Heart right ventricle (tissue), 16 donors: ENCODE measurements at places on chromosomes 16 and 17.

DNA sequence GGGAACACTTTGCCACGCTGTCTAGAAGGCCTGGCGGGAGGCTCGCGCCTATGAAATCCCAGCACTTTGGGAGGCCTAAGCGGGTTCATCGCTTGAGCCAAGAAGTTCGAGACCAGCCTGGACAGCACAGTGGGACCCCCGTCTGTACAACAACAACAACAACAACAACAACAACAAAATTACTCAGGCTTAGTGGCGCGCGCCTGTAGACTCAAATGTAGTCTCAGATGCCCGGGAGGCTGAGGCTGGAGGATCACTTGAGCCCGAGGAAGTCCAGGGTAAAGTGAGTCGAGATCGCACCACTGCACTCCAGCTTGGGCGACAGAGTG is 297 bp upstream of the SLFN13 start:
- H3K4me3 ChIP-seq, result peak overlapping the region; percentile 49
- H3K27me3 ChIP-seq, result peaks cover 43% of the 10 kb centered on the region
- H3K4me1 ChIP-seq, result peaks cover 5% of the 10 kb centered on the region
- no peak for DNase-seq

DNA sequence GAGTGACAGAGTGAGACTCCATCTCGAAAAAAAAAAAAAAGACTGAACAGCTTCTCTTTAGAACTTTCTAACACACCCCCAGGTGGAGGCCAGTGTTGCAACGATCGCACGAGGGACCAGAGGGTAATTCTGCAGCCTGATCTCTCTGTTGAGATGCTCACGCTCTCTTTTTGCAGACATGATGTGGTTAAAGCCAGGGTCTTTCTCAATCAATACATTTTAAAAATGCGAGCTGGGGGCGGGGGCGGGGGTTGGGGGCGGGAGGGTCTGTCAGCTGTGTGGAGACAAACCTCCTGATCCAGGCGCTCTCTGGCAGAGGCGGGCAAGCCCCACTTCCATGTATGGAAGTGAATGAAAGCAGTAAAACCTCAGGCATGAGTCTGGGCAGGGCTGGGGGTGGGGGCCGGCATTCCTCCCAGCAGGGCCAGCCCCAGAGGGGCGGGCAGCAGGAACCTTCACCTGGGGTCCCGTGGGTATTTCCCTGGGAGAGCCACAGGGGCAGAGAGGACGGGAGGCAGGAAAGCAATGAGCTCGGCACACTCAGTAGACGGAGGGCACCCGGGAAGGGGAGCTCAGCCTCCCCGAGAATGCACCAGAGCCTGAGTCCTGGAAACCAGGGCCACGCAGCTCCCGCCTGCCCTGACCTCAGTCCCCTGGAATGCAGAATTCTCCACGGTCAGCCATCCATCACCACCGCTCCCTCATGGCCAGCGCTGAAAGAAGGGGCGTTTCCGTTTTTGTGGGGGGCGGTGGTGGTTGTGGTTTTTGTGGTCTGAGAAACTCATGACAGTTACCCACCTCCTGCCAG is 28.0 kb downstream of the NXN start:
- DNase-seq, result no peak
- peaks cover 3% of the 10 kb centered on the region for H3K27me3 ChIP-seq
- no peak overlapping the region for H3K27ac ChIP-seq
- H3K36me3 ChIP-seq, result no peaks in the 10 kb centered on the region

GRCh38 chr17:78129351-78130089 is 965 bp upstream of the TMC6 start:
- peaks cover 4% of the 10 kb centered on the region for H3K36me3 ChIP-seq
- H3K4me3 ChIP-seq, result peak overlapping the region; percentile 84
- peak overlapping the region; percentile 96 for H3K27ac ChIP-seq

DNA sequence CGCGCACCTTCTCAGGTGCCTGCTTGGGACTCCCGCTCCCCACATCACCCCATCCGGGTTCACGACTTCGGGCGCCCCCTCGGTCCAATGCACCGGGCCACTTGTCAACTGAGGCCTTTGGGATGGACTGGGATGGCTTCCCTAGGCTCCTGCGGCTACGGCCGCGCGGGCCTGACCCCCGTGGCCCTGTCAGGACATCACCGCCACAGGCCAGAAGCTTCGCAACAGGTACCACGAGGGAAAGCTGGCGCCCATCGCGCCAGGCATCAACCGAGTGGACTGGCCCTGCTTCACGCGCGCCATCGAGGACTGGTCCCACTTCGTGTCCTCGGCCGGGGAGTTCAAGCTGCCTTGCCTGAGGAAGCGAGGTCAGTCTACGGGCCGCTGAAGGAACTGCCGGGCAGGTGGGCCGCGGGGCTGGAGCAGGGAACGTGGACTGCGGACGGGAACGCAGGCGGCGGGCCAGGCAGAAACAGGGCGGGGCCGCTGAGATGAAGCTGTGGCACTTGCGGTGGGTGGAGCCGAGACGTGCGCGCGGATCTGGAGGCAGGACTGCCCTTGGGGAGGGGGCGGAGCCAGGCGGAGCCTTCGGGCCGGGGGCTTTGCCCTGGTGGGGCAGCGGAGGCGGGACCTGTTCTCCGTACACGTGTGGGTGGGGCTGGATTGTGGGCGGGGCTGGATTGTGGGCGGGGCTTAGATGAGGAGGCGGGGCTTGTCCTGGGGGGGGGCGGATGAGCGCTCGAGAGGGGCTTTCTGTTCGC is 13.7 kb upstream of the CNGB1 start:
- H3K4me1 ChIP-seq, result peaks cover 15% of the 10 kb centered on the region
- H3K27me3 ChIP-seq, result no peaks in the 10 kb centered on the region
- peak overlapping the region; percentile 58 for H3K4me3 ChIP-seq
- H3K36me3 ChIP-seq, result no peaks in the 10 kb centered on the region
- H3K27ac ChIP-seq, result no peak overlapping the region
- peak; percentile 67 for DNase-seq

DNA sequence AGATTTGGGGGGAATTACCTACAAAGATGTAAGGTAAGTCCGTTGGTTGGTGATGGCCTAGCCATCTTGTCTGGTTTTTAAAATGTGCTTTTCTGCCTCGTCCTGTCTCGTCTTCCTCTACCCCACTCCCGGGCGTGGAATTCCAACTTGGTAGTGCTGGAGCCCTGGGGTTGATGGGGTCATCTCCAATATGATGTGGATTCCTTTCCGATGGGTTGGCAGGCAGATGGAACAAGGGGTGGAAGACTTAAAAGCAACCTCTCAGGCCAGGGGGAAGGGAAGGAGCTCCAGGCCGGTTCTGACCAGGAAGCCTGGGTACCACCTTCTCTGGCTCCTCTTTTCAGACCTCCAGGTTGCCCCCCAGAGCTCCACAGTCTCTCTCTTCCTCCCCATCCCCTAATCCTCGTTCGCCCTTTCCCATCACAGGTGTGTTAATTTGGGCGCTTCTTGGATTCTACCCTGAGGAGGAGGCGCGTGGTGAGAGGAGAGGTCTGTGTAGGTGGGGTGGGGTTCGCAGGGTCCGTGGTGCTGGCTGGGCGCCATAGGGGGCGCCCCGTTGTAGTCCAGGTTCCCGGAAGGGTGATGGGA is 5.1 kb upstream of the HOXB2 start:
- peaks cover 39% of the 10 kb centered on the region for H3K4me1 ChIP-seq
- H3K36me3 ChIP-seq, result no peaks in the 10 kb centered on the region
- H3K27me3 ChIP-seq, result peaks cover 97% of the 10 kb centered on the region
- no peak for DNase-seq

DNA sequence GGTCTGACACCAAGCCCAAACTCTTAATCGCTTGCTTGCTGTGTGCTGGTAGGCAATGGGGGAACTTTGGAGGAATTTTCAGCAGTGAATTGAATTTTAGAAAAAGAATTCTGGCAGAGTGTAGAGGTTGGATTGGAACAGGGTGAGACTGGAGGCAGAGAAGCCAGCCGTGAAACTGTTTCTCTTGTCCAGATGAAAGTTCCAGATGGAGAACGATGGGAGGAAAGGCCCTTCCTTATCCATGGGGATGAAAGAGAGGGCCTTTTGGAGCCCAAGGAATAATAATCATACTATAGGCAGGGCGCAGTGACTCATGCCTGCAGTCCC is 26.0 kb downstream of the NEUROD2 start:
- no peaks in the 10 kb centered on the region for H3K36me3 ChIP-seq
- H3K4me1 ChIP-seq, result peaks cover 6% of the 10 kb centered on the region
- no peak overlapping the region for H3K4me3 ChIP-seq

- H3K36me3 ChIP-seq, result peaks cover 2% of the 10 kb centered on the region
- peak overlapping the region; percentile 81 for H3K27ac ChIP-seq
- peaks cover 21% of the 10 kb centered on the region for H3K4me1 ChIP-seq
- DNase-seq, result peak; percentile 78
- peak overlapping the region; percentile 32 for H3K4me3 ChIP-seq
These were observed 641 bp upstream of the CBX2 start for GRCh38 chr17:79777120-79777893.

DNA sequence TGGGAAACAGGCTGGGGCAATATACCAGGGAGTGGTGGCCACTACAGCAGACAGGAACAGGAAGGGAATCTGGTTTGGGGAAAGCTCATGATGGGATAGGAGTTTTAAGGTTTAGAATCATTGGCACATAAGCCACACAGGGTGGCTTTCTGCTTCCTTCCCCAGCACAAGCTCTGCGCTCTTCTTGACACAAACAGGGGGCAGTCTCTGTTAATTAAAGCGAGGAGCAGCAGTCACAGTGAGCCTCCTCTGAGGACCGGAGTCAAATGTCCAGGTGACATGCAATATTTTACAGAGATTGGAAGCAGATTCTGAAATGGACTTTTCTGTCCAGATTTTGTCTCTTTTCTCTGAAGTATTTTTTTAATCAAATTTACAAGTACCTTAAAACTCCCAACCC is 2.8 kb upstream of the SHISA9 start:
- peaks cover 70% of the 10 kb centered on the region for H3K27me3 ChIP-seq
- DNase-seq, result no peak
- H3K4me3 ChIP-seq, result no peak overlapping the region
- H3K36me3 ChIP-seq, result no peaks in the 10 kb centered on the region
- H3K27ac ChIP-seq, result no peak overlapping the region
- no peaks in the 10 kb centered on the region for H3K4me1 ChIP-seq

GRCh38 chr17:74295625-74296547 is 21.9 kb downstream of the DNAI2 start:
- no peak overlapping the region for H3K4me3 ChIP-seq
- H3K4me1 ChIP-seq, result no peaks in the 10 kb centered on the region
- no peaks in the 10 kb centered on the region for H3K27me3 ChIP-seq

GRCh38 chr16:75304521-75305363 is 53.3 kb upstream of the BCAR1 start:
- peak; percentile 41 for DNase-seq
- H3K27me3 ChIP-seq, result no peaks in the 10 kb centered on the region
- no peaks in the 10 kb centered on the region for H3K36me3 ChIP-seq
- H3K4me1 ChIP-seq, result peaks cover 31% of the 10 kb centered on the region
- H3K27ac ChIP-seq, result peak overlapping the region; percentile 72

DNA sequence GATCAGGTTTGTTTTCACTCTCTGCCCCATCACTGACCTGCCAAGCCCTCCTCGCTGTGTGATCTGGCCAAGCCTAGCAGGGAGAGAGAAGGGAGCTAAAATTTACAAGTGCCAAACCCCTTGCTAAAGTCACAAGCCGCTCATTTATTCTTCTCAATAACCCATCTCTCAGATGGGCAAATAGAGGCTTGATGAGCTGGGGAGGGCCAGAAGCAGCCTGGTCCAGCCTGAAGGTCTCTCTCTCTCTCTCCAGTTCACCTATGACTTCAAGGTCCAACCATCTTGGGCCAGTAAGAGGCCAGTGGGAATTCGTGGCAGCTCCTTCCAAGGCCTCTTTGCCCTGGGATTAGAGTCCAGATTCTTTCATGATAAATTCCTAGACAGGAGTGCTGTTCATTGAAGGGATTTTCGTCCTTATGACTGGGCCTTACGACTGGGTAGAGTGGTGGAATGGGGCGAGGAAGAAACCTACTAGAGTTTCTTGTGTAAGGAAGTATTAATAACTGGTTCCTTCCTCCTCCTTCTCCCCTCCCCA is 3.4 kb downstream of the CA7 start:
- no peak overlapping the region for H3K4me3 ChIP-seq
- no peak overlapping the region for H3K27ac ChIP-seq
- H3K36me3 ChIP-seq, result no peaks in the 10 kb centered on the region
- no peak for DNase-seq

GRCh38 chr16:56041556-56042140 is 149.6 kb upstream of the GNAO1 start:
- no peaks in the 10 kb centered on the region for H3K36me3 ChIP-seq
- H3K4me3 ChIP-seq, result no peak overlapping the region
- H3K27ac ChIP-seq, result no peak overlapping the region
- DNase-seq, result peak; percentile 15

- no peak overlapping the region for H3K27ac ChIP-seq
- H3K4me1 ChIP-seq, result peaks cover 5% of the 10 kb centered on the region
- DNase-seq, result no peak
- no peaks in the 10 kb centered on the region for H3K27me3 ChIP-seq
- H3K4me3 ChIP-seq, result no peak overlapping the region
These were observed 13.8 kb downstream of the IL34 start for GRCh38 chr16:70659953-70660671.

- no peak within 1 kb of the TSS for H3K4me3 ChIP-seq
- H3K36me3 ChIP-seq, result no peaks in the 10 kb centered on the region
- H3K4me1 ChIP-seq, result peaks cover 6% of the 10 kb centered on the region
- no peak for DNase-seq
These were observed at the start of gene CCL13 for GRCh38 chr17:34356194-34356593. Gene CCL13, plus strand, starts transcription at chr17:34356480. Its CDS starts 47 bp downstream, at chr17:34356527.

- H3K4me1 ChIP-seq, result no peaks in the 10 kb centered on the region
- H3K4me3 ChIP-seq, result no peak overlapping the region
- H3K27me3 ChIP-seq, result no peaks in the 10 kb centered on the region
- no peak for DNase-seq
- H3K36me3 ChIP-seq, result no peaks in the 10 kb centered on the region
- no peak overlapping the region for H3K27ac ChIP-seq
These were observed 17.6 kb downstream of the TRPV3 start for GRCh38 chr17:3539881-3540540.

GRCh38 chr17:51926448-51926847 is 232.1 kb downstream of the CA10 start:
- no peaks in the 10 kb centered on the region for H3K27me3 ChIP-seq
- DNase-seq, result no peak
- H3K36me3 ChIP-seq, result no peaks in the 10 kb centered on the region
- H3K4me3 ChIP-seq, result no peak overlapping the region
- H3K4me1 ChIP-seq, result no peaks in the 10 kb centered on the region

DNA sequence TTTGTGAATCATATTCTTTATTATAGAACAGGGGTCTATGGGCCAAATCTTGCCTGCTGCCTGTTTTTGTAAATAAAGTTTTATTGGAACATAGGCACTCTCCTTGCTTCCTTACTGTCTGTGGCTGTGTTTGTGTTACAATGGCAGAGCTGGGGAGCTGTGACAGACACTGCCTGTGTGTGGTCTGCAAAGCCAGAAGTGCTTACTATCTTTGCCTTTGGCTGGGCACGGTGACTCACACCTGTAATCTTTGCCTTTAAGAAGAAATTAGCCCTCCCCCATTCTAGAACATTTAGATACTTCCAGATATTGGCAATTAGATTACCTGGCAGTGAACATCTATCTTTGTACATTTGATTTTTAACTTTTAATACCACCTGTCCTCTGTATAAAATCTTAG is 308.3 kb downstream of the FOXL1 start:
- DNase-seq, result no peak
- H3K27ac ChIP-seq, result no peak overlapping the region
- H3K4me1 ChIP-seq, result peaks cover 4% of the 10 kb centered on the region
- H3K27me3 ChIP-seq, result no peaks in the 10 kb centered on the region
- H3K4me3 ChIP-seq, result no peak overlapping the region
